ENCODE measurements at places on chromosomes 11 and 22.

GRCh38 chr11:44759743-44760476 lies 33.1 kb downstream of the TSPAN18 start:
- DNase-seq = no peak

- no peak for DNase-seq
These were observed 18.2 kb upstream of the MUC5AC start for GRCh38 chr11:1139441-1140083.

GRCh38 chr11:62479631-62480201 lies 60.9 kb downstream of the SCGB1A1 start:
- DNase-seq = no peak

GRCh38 chr11:17802491-17802890 lies 67.9 kb downstream of the KCNC1 start:
- no peak for DNase-seq

- DNase-seq = no peak
These were observed 305.9 kb downstream of the BRD1 start for GRCh38 chr22:49521787-49522224.

- DNase-seq = no peak
These were observed 39.4 kb downstream of the GLYATL2 start for GRCh38 chr11:58805065-58805464.

DNA sequence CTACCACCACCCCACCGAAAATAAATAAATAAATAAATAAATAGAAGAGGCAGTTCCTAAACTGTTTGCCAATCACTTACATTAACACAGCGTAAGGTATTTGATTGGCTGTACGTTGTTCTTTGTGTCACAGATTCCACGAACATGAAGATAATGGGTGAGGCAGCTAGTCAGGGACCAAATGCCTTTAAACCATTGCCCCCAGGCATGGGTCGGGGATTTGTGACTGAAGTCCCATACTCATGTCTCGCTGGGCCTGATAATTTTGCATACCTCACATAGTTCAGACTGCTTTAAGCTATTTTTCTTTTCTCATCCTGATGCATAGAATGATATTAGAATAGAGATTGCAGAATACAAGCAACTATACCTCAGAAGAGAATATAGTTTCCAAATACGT lies 3.6 kb upstream of the CBL start:
- DNase-seq = no peak

DNA sequence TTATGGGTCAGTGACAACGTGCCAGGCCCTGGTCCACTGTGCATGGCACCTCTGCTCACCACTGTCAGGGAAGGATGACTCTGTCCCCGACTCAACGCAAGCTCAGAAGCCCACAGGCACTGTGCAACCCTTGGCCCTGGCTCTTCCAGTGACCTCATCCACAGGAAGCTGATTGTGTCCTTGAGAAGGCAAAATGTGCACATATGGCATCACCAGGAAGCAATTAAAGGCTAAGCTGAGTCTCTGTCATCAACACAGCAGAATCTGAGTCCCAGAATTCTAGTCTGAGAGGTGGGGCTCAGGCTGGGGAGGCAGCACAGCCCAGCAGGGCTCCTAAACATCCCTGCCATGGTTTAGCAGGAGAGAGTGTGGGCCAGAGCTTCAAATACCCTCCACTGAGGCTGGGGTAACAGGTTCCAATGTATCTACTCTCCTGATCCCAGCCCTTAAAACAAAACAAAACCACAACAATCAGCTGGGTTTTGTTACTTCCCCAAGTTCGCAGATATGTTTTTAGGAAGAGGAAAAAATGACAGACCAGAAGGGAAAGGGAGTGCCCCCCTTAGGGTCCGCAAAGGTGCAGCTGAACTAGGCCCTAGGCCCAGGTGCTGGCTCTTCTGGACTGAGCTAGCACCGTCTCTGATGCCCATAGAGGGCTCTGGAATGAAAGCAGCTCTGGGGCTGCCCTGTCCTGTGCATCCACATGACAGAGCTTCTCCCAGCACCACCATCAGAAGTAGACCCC lies 33.5 kb upstream of the GNAZ start:
- DNase-seq = no peak

GRCh38 chr11:47905358-47906059 lies 57.4 kb upstream of the NUP160 start:
- no peak for DNase-seq

GRCh38 chr11:101707477-101707876 lies 123.7 kb upstream of the TRPC6 start:
- no peak for DNase-seq

GRCh38 chr22:39684702-39685281 lies 114.2 kb downstream of the CACNA1I start:
- no peak for DNase-seq

GRCh38 chr22:21642584-21643448 lies 714 bp downstream of the SDF2L1 start:
- DNase-seq = no peak

GRCh38 chr11:3123305-3123704 lies 41.8 kb downstream of the OSBPL5 start:
- no peak for DNase-seq

- no peak for DNase-seq
These were observed 82.0 kb downstream of the SLC1A2 start for GRCh38 chr11:35337136-35337913.

GRCh38 chr22:42473484-42474193 lies 41.4 kb upstream of the NFAM1 start:
- peak; percentile 47 for DNase-seq

GRCh38 chr22:50252082-50253045 lies 1.3 kb upstream of the HDAC10 start:
- peak; percentile 62 for DNase-seq

- peak; percentile 97 for DNase-seq
These were observed 750 bp upstream of the LARGE1 start for GRCh38 chr22:33920927-33921524.

DNA sequence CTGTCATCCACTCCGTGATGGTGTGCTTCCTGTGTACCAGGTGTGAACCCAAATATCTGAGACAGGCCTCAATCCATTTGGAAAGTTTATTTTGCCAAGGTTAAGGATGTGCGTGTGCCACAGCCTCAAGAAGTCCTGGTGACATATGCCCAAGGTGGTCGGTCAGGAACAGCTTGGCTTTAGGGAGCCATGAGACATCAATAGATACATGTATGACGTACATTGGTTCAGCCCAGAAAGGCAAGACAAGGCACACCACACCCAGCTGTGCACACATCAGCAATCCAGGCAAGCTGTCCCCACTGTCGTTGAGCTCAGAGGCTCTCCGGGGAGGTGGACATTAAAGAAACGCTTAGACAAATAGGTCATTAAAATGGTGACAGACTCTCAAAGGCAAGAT lies 56.8 kb upstream of the SHANK2 start:
- no peak for DNase-seq

DNA sequence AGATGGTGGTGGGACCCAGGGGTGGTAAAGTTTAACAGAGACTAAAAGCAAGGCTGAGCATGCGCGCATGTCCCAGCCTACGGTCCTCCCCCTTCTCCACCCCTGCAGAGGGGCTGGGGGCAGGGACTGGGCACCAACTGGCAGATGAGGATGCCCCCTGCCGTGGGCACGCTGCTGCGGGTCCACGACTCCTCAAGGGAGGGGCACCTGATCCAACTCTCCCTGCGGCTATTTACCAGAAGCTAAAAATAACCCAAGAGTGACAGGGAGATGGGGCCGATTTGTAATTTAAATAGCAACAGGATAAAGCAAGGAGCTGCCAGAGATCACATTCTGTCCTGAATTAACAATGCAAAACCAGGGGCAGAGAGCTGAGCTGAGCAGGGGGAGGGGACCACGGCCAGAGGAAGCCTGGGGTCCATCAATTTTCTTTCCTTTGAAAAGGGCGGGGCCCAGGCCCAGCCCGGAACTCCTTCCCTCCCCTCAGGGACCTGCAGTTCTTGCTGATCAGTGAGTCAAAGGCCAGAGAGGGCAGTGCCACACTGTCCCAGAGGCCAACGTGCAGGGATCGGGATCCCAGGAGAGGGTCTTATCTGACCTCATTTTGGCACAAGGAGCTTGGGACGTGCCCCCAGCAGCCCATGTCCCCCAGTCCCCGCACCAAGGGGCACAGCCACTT lies 8.1 kb upstream of the DGKZ start:
- no peak for DNase-seq

GRCh38 chr11:2929531-2929949 lies 320 bp upstream of the PHLDA2 start:
- DNase-seq = no peak

GRCh38 chr22:49609207-49609876 lies 218.3 kb downstream of the BRD1 start:
- no peak for DNase-seq

DNA sequence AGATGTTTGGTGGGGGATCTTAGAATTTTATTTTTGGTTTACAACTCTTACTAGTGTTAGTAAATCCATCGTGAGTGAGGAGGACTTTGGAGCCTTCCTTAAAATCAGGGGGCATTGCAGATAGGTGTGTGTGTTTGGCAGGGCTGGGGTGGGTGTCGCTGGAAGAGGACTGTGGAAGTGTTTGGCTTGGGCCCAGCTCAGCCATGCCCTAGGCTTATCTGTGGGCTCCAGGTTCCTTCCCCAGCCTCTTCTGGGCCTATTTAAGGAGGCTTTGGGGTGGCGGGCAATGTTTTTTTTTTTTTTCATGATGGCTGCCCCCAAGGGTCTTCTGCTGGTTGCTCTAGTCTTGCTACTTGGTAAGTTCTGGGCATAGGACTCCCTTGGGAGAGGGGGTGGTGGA lies 22.1 kb downstream of the MTFP1 start:
- DNase-seq = no peak

DNA sequence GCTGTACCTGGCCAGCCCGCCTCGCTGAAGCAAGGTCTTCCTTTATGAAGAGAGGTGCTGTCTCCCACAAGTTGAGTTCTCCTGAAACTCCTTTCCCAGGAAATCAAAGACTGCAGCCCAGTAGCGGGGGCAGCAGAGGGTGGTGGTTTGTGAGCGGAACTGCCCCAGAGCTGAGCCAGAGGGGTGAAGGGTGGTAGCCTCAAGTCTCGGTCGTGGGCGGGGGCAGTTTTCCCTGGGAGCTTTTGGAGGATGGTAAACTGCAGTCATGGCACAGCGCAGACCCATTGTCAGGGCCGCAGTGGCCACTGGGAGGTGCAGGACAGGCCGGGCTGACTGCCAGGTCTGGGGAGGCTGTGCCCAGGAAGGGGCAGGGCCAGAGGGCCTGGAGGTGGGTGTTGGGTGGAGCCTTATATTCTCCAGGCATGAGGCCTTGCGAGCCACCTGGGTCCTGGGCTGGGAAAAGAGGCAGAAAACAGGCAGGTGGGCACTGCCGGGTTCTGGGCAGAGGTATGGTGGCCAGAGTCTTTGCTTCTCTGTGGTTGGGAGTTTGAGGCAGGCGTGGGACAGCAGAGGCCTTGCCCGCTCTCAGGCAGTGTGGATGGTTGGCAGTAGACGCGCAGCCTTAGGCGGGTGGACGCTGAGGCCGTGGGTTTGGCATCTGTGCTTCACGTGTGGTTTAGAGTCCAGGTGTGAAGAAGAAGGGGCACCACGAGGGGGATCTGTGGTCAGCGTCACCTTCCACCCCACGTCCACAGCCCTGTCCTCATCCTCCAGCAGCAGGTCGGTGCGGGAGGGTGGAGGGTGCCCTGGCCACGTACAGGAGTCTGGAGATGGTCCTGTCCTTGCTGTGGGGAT lies 1176.4 kb downstream of the BRD1 start:
- DNase-seq = no peak

GRCh38 chr11:57679396-57679795 lies 11.5 kb downstream of the ZDHHC5 start:
- no peak for DNase-seq

GRCh38 chr11:69218271-69218682 lies 62.5 kb downstream of the SMIM38 start:
- no peak for DNase-seq

DNA sequence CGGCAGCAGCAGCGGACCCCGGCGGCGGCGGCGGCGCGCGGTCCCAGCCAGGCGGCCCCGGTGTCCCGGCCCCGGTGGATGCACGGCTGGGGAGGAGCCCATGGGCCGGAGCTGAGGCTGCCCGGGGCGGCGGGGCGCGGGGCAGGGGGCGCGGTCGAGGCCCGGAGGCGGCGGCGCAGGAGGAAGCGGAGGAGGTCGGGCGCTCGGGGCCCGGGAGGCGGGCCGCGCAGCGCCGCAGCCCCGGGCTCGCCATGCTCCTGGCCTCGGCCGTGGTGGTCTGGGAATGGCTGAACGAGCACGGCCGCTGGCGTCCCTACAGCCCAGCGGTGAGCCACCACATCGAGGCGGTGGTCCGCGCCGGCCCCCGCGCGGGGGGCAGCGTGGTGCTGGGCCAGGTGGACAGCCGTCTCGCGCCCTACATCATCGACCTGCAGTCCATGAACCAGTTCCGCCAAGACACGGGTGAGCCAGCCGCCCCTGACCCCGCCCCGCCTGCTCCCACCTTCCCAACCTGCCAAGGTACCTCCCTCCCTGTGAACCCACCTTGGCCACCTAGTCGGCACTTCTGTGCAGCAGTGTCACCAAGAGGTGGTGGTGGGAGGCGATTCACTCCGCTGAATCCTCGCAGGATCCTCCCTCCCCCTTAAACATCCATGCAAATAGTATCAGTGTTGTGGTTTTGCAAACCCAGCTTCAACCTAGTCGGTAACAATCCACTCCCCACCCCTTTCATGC lies 580 bp downstream of the DTX4 start:
- DNase-seq = no peak

- DNase-seq = no peak
These were observed 243.5 kb downstream of the ETS1 start for GRCh38 chr11:128343870-128344269.

DNA sequence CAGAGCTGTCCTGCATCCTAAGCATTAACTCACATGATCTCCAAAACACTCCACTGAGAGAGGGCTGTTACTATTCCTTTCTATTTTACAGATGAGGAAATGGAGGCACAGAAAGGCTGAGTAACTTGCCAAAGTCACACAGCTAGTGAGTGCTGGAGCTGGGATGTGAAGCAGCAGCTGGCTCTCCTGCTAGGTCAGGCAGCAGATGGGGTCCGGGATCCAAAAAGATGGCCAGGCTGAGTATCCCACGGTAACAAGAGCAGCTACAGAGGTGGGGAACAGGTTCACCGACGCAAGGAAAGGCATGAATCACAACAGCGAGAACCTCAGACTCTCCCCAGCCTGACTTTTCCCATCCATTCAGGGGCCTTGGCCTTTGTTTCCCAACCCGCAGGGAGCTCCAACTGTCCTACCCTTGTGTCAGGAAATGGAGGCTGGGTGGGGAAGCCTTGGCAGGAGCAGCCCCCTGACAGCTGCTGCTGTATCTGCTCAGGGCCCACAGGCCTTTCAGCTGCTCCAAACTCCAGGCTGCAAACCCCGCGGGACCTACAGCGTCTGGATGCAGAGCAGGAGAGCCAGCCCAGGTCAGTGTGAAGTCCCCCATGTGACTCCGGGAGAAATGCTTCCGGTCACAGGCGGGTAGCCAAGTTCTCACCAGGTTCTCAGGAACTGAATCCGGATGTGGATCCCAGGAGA lies 29.5 kb downstream of the DKK3 start:
- DNase-seq = no peak

DNA sequence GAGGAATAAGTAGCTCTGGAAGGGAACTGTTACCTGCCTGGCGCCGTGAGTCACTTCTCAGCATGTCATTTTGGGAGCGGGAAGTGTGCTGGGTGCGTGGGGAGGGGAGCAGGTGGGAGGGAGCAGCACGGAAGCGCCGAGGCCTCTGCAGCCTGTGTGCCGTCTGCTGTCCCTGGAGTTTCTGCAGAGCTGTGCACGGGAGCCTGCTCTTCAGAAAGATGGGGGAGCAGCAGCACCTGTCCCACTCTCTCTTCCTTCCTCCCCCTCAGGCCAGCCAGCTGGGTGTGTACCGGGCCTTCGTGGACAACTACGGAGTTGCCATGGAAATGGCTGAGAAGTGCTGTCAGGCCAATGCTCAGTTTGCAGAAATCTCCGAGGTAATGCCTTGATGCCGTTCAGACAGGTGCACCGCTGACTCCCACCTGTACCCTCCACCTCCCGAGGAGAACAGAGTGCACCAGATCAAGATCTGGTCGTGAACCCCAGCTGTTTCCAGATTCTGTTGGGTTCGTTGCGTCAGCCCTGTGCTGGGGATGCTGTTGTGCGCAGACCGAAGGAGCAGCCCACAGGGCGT lies 87.9 kb downstream of the BCR start:
- DNase-seq = no peak
